ENCODE measurements at places on chromosomes 7 and 10. TPM values are rescaled to one million over a fixed set of nuclear protein-coding genes. Genes with fewer than 3 reads are reported as not detected.

The MMRN2 gene
- 32.1 TPM for total RNA-seq

The LRRTM3 gene
- not detected for total RNA-seq

The UNC5B gene
- total RNA-seq = 15.6 TPM

The SPRN gene
- total RNA-seq = not detected

The IFIT1B gene
- total RNA-seq = not detected

The ARPC1A gene
- total RNA-seq = 131 TPM

The MRLN gene
- total RNA-seq = not detected

The ANKRD61 gene
- total RNA-seq = not detected

The UPK3B gene
- 0.49 TPM for total RNA-seq

The ZNHIT1 gene
- total RNA-seq = 56.9 TPM

The CRCP gene
- total RNA-seq = 23.2 TPM

The PLEKHS1 gene
- total RNA-seq = not detected

The NXPH1 gene
- not detected for total RNA-seq

Data from left ventricle myocardium inferior (tissue), 1 donor.